ENCODE measurements at places on chromosomes 11 and 22. TPM values are rescaled to one million over a fixed set of nuclear protein-coding genes. Genes with fewer than 3 reads are reported as not detected.

- peak; percentile 46 for DNase-seq
These were observed 6.4 kb downstream of the MS4A15 start for GRCh38 chr11:60762851-60763691.

DNA sequence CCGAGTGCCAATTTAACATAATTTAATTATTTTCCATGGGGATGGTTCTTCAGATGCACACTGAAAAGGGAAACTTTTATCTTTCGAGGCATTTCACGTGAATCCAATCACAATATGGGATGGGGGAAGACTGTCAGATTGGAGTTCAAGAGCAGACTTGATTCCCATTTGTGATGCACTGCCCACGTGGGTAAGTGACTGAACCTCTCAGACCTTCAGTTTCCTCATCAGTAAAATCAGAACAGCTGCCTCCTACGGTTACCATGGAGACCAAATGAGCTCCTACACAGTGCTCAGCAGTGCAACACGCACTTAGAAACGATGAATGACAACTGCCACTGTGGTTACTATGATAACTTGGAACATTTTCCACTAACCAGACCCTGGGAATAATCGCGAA is 21.7 kb downstream of the KIAA0930 start:
- no peak for DNase-seq

- no peak for DNase-seq
These were observed 14.1 kb upstream of the CALCB start for GRCh38 chr11:15059132-15059915.

MIAT gene
- 0.33 TPM for polyA plus RNA-seq

BBOX1 gene
- polyA plus RNA-seq: 0.37 TPM

Measured in forelimb muscle (tissue), 1 donor.